ENCODE measurements at places on chromosomes 12 and 14. TPM values are rescaled to one million over a fixed set of nuclear protein-coding genes. Genes with fewer than 3 reads are reported as not detected.

DNA sequence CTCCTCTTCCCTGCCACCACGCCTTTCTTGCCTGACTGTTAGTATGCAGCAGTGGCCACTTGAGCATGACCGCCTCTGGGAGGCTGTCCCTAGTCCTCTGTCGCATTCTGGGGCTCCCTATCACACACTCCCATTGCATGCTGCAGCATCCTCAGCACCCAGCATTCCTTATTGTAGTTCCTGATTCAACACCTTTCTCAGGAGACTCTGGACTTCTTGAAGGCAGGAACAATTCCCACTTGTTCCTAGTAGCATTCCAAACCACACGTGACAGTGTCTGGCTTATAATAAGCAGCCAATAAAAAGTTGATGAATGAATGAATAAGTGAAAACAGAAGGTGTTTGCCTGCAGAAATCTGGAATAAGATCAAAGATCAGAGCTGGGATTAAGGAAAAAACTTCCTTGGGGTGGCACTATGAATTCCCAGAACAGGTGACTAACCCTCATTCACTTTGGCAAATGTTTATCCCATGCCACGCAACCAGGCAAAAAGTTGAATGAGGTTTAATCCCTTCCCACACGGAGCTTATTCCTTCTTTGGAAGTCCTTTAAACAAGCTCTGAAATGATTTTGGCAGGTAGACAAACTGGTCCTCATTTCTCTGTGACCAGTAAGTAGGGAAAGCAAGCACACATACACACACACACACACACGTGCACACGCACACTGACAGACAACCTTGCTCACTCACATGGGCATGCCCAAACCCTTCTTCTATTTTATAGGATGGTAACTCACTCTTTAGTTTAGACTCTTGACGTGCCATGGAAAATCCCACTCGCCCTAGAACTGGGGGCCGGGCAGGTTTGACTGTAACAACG lies 26.5 kb downstream of the NTF3 start:
- no peak for DNase-seq

DNA sequence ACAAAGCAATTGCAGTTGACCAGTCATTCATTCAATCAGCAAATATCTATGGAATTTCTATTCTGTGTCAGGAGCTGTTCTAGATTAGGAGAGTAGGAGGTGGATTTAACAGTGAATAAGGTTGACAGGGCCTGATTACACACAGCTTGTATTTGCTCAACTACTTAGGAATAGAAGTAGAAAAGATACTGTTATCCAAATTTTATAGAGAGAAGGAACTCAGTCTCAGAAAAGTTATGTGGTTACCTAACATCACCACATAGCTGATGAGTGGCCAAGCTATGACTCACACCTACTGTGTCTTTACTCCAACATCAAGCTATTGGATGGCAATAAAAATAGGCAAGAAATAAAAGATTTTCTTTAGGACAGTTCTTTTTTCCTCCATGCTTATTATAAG lies 374.8 kb downstream of the RMST start:
- DNase-seq = no peak

Gene HECTD4
- 91.8 TPM for total RNA-seq

GRCh38 chr12:14283489-14284144 lies 81.9 kb upstream of the ATF7IP start:
- DNase-seq = no peak

DNA sequence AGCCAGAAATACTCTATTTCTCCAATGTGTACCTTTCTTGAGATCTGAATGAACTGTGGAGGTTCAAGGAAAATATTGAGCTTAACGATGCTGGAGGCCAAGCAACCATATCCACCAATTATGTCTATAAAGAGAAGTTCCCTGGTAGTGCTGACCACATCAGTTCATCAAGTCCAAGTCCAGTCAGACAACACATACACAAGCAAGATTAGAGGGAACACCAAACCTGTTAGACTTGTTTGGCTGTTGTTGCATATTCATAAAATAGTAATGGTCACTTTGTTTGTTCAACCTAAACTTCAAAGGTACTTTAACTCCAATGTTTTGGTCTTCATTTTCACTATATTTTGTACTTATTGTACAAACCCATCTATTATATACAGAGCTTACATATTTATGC lies 81.6 kb downstream of the LMO3 start:
- no peak for DNase-seq

GRCh38 chr14:29953501-29953900 lies 25.9 kb upstream of the PRKD1 start:
- no peak for DNase-seq

DNA sequence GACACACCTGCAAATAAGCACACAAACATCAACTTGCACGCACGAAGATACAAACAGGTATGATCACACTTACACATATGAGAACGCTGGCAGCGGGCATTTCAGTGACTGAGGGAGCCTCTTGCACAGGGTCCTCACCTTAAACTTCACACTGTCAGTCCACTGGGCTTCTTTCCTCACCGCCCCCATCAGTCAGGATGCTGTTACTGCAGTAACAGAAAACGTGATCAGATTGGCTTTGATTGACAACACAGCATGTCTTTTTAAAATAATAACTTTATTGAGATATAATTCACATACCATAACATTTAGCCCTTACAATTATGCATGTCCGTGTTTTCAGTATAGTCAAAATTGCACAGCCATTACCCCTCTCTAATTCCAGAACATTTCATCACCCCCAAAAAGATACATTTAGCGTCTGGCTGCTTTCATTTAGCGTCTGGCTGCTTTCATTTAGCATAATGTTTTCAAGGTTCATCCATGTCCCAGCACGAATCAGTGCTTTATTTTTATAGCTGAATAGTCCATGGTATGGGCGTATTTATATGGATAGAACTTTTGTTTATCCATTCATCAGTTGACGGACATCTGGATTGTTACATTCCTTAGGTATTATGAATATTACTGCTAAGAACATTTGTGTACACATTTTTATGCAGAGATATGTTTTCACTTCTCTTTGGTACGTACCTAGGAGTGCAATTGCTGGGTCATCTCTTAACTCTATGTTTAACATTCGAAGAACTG lies 8.4 kb downstream of the CCDC197 start:
- DNase-seq = no peak

- no peak for DNase-seq
Measured at GRCh38 chr12:95949477-95950206, 6.5 kb downstream of the AMDHD1 start.

GRCh38 chr14:59677771-59678231 lies 101.2 kb upstream of the CCDC175 start:
- DNase-seq = no peak

DNA sequence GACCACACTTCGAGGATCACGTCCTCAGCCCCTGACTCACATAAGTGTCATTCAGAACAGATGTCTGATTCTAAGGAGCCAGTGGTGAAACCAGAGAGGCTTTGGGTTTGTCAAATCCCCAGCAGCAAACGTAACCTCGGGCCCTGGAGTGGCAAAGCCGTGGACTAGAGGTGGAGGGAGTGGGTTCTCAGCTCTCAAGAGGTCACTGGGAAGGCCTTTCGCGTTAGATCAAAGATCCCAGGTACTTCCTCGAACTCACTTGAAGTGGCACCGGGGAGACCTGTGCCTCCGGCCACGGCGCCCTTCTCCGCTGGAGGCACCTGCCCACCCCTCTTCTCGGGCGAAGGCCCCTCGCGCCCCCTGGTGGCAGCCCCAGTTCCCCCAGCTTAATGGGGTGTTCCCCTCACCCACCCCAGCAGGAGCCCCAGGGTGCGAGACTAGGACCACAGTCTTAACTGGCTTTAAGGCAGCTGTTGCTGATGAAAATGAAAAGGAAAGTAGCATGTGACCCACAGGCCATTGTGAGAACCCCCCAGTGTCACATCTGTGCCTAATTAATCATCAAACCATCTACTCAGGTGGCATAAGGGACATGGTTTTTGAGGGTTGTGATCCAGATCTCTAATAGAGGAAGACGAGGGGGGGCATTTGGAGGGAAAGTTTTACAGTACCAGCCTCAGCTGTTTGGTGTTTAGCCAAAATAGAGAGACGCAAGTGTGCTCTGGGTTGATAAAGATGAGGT lies 672 bp upstream of the ESR2 start:
- peak; percentile 89 for DNase-seq

Gene GZMH
- total RNA-seq = 1.3 TPM

Gene ADAM20
- 4.0 TPM for total RNA-seq

DNA sequence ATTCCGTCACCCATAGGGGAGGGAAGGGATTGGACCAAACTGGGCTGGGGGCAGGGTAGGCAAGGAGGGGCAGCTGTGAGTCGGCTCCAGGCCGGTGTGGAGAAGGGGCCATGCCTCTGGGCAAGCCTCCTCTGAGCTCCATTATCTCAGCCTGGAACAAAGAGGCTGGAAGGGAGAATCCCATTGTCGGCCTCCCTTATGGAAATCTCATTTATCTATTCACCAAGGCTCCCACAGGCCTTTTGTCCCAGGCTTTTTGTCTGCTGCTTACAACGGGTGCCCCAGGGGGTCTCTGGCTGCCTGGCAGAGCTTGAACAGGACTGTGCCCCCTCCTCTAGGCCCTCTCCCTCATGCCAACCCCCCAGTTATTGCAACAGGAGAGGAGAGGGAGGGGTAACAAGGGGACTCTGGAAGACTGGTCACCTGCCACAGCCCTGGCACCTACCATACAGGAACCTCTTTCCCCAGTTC lies 19.5 kb downstream of the FIGNL2 start:
- DNase-seq = no peak

- DNase-seq = no peak
Measured at GRCh38 chr12:25377469-25378177, 126.9 kb upstream of the KRAS start.

Gene TMPRSS12
- total RNA-seq = 6.8 TPM

- DNase-seq = no peak
Measured at GRCh38 chr12:47249719-47250357, 170.1 kb upstream of the AMIGO2 start.

- DNase-seq = no peak
Measured at GRCh38 chr14:88326352-88327103, 3.5 kb upstream of the KCNK10 start.

Gene OVCH1
- 0.43 TPM for total RNA-seq

DNA sequence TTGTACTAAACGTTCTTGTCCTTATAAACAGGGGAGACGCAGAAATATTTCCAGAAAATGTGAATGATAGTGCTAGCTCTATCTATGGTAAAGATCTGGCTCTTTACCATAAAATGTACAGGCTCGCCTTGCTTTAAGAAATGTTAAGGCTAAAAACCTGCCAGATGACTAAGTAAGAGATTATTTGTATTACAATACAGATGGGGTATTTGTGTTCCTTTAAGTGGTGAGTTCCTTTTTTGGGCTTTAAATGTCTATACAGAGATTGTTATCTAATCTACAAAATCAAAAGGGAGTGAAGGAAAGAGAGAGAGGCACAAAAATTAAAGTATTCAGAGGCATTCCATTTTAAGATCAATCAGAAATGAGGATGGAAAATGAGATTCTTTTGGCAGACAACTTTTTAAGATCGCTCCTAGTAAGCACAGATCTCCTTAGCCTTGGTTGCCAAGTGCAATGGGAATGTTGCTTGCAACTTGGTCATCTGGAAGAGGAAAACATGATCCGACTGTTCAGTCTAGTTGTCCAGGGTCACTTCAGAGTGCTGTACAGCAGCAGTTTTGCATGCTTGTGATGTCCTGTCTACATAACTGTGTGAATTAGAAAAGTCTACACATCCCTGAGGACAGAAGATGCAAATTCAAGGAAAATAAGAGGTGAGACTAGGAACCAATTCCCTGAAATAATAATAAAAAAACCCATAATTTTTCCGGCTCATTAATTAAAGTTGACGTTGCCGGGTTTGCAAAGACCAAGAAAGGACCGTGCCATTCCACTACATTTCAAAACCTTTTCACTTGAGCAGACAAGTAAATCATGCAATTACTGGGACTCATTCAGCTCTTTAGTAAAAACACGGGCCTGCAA lies 380.8 kb downstream of the EGLN3 start:
- no peak for DNase-seq

DNA sequence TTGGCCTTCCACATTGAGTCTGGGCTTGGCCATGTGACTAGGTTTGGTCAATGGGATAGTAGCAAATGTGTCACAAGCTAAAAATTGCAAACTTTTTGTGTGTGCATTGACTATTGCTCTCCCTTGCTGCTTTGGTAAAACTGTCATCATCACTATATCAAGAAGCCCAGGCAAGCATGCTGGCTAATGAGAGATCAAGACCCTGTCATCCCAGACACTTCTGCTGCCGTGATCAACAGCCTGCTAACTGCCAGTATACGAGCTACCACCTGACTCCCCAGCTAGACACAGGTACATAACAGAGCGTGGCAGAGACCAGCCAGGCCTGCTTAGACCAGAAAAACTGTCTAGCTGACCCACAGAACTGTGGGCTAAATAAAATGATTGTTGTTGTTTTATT lies 456.7 kb upstream of the DCN start:
- DNase-seq = no peak

DNA sequence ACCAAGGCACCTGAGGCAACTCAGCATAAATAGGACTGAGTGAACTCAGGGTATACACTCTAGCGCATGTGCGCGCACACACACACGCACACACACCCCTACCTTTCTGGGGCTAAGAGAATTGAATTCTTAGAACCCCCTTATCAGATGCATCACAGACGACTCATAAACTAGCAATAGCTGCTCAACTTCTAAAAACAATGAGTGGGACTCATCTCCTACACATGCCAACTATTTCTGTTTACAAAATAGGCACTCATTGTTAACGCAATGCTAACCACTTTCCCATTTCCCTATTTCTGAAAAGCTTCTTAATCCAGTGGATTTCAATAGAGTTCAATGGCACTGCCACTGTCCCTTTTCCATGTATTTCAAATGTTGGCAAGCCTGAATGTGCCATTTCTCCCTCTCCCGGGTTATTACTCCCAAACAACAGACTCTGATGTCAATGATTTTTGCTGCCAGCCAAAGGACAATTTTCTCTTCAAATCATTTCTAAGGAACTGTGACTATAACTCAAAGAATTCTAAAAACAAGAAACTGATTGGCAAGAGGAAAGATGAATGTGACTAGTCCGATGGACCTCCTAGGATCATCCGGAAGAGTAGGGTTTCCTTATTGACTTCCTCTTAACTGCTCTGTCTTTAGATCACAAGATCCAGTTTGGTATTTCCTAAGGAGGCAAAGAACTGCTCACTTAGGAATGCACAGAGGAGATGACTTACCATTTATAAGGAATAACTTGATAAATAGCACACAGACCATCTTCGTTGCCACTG lies 48.8 kb downstream of the SLC38A1 start:
- DNase-seq = no peak

GRCh38 chr12:51428256-51428655 lies 3.6 kb downstream of the SLC4A8 start:
- DNase-seq = no peak

DNA sequence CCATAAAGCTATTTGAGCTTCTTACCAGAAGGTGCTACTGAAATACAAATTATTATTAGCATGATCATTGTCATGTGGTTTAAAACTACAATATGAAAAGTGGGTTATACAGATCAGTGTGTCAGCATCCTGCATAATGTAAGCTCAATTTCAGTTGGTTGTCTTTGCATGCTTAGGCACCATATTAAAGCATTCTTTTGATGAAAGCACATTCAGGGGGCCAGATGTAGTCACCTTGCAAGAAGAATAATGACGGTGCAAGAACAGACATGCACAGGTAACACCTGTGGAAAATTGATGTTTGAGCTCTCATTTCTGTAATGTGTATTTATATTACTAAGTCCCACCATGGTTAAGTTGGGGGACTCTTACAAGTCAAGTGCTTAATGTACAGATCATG lies 123.9 kb downstream of the PAX9 start:
- no peak for DNase-seq

Gene CLEC2A
- total RNA-seq = not detected

GRCh38 chr14:90354551-90355298 lies 23.0 kb upstream of the NRDE2 start:
- no peak for DNase-seq
